ENCODE measurements at places on chromosomes 5 and 9.

DNA sequence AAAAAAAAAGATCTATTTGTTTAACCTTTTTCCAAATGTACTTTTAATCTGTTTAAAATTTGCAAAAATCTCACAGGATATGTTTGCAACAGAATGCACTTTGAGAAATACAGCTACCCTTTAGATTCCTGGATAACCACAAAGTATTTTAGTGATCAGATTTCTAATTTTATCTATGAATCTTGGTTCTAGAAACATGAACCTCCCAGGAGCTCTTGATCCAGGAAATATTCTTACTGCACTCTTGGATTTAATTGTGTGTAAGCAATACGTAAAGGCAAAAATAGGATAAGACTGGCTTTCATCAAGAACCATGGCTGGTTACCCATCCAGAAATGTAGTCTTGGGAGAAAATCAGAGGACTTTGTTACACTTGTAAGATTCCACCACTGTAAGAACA is 1581.8 kb upstream of the WWC1 start:
- no peak for DNase-seq

DNA sequence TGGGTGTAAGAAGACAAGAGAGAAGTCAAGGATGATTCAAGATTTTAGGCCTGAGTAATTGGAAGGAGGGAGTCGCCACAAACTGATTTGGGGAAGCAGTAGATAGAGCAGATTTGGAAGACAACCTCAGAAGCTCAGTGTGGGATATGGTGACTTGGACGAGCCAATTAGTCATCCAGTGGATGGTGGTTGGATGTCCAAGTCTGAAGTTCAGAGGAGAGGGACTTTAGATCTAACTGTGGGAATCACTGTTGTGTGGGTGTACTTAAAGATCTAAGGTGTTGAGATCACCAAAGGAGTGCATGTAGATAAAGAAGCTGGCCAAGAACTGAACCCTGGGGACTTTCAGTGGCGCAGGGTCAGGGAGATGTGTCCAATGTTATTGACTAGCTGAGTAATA is 2.2 kb downstream of the IDNK start:
- no peak for DNase-seq

DNA sequence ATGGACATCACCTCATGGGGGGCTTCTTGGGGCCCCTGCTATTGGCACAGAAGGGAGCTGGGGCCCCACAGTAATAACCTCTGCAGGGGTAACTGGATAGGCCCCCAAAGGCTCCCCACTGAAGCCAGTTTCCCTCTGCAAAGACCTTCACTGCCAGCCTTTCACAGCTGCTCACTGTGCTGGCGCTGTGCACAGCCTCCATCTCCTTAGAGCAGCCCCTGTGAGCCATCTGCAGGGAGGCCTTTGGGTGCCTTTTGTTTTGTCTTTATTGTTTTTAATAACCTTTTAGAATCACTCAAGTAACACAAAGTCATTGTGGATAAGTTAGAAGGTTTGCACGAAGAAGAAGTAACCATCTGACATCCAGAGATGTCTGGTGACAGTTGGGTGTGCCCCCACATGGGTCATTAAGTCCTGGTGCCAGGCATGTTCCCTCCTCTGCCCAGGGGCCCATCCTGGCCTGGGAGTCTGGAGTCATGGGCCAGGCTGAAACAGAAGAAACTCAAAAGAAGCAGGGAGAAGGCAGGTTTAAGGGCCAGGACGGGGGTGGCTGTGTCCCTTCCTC is 42.7 kb downstream of the NCS1 start:
- no peak for DNase-seq

- DNase-seq = peak; percentile 30
Measured at GRCh38 chr5:54401515-54401914, 54.0 kb upstream of the HSPB3 start.

- no peak for DNase-seq
Measured at GRCh38 chr5:123382252-123382651, 41.0 kb downstream of the CEP120 start.

DNA sequence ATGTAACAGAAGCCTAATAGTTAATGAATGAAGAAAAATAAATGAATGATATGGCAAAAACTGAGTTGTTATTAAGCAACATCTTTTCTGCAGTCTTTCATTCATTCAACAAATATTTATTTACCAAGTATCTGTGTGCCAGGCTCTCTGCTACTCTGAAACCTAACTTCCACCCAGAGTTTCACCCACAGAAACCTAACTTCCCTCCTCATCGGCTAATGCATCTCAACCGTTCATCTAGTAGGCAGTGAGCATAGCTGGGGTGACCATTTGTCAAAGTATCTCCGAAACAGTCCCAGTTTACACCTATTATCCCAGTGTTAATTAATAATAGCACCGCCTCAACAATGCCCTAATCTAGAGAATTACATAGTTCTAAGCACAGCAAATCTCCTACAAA is 1.5 kb downstream of the TTC39B start:
- no peak for DNase-seq

- DNase-seq = no peak
Measured at GRCh38 chr9:114264806-114265550, 57.9 kb upstream of the ORM1 start.

DNA sequence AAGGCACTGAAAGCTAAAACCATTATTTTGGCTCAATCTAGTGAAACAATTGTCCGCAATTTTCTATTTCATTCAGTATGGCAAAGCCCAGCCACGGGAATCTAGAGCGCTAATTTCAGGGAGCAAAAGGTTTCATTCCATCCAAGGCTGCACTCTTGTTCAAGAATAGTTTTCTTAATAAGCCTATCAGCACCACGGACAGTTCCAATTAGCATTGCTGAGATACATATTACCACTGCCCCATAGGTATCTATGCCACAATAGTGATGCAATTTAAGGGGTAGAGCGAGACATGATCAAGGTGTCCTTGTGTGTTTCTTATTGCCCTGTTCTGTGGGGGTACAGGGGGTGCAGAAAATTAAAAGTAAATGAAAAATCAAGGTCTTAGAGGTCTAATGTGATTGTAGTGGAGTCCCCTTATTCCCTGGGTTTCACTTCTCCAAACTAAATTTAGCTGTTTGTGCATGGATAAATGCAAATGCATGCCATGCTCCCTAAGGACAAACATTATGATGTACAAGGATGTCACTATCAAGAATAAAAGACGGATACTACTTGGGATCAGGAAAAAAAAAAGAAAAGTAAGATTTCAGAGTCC is 45.5 kb downstream of the SPOCK1 start:
- DNase-seq = no peak

DNA sequence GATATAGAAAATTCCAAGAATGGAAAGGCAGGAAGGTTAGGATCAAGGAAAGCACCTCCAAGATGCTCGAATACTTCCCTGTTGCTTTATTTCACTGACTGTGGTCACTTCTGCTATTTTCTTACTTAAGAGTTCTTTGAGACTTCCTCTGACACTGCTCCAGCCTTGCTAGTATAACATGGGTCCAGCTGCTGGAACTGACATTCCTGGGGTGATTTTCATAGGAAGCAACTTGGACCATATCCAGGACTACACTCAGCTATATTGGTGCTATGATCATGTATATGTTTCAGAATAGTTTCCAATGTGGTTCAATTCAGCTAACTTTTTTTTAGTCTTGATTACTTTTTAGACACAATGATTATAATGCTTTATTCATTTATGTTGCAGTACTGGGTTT is 81.6 kb upstream of the CKMT2 start:
- DNase-seq = no peak

DNA sequence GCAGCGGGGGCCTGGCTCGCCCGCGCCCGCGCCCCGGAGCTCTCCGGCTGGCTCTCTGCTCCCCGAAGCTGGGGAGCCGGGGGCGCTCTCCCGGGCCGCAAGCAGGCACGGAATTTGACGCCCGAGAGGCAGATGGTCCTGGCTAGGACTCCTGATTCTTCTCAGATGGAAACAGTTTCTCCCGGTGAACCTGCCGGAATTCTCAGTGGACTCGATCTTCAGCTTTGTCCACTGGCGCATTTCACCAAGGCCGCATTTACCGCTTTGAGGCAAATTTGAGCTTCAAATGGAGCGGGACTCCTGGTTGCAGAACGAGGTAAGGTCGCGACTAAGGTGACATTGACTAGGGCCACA is 305.7 kb upstream of the KCNN2 start:
- no peak for DNase-seq

DNA sequence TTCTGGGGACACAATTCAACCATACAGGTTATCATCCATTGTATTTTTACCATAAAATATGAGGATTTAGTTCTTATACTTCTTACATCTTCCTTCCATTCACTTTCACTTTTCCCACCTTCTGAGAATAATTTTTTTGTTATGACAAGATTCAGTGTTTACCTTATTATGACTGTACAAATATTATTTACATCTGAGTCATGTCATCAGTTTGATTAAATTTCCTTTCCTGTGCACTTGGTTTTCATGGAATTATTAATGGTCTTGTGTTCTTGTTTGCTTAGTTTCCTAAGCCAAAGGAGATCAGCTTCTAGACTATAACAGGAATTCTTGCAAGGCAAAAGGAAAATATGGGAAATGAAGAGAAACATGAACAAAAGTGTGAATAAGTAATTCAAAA is 366.5 kb downstream of the TMEM38B start:
- no peak for DNase-seq

DNA sequence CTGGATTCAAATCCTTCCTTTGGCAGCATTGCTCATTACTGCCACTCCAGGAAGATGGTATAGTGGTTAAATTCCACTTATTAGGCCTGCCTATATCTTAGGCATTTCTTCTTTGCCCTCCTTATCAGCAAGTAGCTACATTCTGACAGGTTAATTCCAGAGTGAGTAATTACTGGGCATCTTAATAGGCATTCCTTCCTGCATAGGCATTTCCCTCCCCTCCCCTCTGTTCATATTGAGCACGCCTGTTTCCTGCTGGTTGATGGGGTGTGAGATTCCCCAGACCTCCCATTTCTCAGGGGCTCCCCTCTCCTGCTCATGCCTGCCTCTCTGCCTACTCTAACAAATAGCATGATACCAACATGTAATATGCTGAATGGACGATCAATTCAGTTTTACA is 305.9 kb downstream of the CYLC2 start:
- DNase-seq = no peak

DNA sequence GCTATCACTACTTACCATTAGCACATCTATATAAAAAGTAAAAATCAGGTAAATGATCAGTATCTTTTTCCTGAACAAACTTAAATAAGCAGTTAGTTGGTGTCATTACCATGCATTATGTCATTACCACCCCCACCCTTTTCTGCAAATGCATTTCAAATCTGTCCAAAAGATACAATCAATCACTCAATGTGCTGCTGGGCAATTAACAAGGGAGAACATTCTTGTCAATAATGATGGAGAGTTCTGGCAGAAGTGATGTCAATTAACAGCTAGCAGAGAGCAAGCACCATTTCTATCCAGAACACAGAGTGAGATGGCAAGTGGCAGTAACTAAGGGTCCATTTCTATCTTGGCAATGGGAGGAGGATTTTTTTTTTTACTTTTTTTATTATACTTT is 3.5 kb upstream of the PDE4D start:
- no peak for DNase-seq

DNA sequence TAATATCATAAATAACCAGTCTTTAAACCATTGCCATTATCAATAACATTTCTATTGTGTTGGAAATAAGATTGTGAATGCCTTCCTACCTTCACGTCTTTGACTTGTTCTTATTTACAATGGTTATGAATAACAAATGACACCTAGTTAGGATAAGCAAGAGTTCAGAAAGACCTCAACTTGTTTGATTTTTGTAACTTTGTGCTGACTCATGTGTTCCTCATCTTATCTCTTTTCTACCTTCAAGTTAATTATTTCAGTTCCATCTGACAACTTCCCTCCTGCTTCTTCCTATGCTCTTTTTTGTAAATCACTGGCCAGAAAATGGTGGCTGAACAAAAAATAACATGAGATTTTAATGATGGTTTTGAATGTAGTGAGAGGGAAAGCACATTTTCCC is 538.5 kb upstream of the TUSC1 start:
- no peak for DNase-seq

GRCh38 chr5:148309019-148309418 is 3.2 kb upstream of the SPINK7 start:
- DNase-seq = no peak

DNA sequence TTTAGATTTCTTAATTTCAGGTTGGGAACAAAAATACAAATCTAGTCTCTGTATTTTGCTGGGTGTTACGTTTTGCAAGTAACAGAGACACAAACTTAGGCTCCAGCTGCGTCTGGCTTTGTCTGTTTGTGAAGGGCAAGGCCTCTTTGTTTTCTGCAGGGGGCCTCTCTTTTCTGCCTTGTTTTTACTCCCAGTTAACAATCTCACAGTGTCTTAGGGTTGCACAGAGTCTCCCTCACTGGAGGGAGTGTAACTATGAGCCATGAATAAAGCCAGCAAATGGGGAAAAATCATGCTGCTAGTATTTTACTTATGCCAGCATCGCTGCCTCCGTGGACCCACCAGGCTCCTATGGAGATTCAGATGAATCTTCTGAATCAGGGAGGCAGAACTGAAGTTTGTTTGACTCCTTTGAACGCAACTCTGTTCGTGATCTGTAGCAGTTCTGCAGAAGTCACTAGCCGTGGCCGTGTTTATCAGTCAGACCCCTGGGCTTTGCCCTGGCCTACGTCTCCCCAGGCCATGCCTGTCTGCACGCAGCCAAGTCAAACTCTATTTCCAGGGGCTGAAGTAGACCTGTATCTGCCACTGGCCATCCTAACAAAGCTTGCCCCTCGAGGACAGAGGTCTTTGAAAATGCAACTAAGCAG is 77.2 kb downstream of the ATP10B start:
- peak; percentile 91 for DNase-seq

- DNase-seq = no peak
Measured at GRCh38 chr9:6790866-6791265, 33.1 kb downstream of the KDM4C start.

DNA sequence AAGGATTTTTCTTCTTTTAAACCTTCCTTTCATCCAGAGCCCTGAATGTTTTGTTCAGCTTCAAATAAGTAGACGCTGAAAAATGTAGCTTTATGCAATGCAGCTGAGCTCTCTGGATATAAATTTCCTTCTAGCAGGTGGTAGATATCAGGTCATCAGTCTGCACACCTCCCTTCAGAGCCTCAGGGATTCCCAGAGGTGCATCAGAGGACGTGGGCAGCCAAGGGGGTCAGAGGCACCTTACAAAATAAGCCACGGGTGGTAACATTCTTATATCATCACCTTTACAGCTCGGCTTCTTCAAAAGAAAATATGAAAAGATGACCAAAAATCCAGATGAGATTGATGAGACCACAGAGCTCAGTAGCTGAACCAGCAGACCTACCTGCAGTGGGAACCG is 19.3 kb downstream of the MOCS2 start:
- no peak for DNase-seq

DNA sequence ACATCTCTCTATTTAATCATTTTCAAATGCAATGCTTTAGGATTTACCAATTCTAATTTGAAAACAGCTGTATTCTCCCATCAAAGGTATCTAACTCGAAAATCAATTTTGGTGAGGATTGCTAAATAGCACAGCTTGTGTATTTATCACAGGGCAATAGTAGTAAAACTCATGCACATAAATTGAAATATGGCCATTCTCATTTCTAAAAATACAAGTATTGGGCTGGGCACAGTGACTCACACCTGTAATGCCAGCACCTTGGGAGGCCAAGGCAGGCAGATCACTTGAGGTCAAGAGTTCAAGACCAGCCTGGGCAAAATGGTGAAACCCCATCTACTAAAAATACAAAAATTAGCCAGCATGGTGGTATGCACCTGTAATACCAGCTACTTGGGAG is 164.8 kb upstream of the RASA1 start:
- no peak for DNase-seq

GRCh38 chr5:139659695-139660101 is 11.5 kb downstream of the CXXC5 start:
- no peak for DNase-seq

Data from globus pallidus (tissue), 1 donor.